ENCODE measurements at places on chromosomes 1 and 21. TPM values are rescaled to one million over a fixed set of nuclear protein-coding genes. Genes with fewer than 3 reads are reported as not detected.

PROK1 gene
- not detected for total RNA-seq

ZNF695 gene
- 15.1 TPM for total RNA-seq

KIAA0040 gene
- 2.4 TPM for total RNA-seq

TNFAIP8L2 gene
- not detected for total RNA-seq

- no peak for DNase-seq
These were observed 20.6 kb downstream of the ADORA1 start for GRCh38 chr1:203148127-203148526.

DNA sequence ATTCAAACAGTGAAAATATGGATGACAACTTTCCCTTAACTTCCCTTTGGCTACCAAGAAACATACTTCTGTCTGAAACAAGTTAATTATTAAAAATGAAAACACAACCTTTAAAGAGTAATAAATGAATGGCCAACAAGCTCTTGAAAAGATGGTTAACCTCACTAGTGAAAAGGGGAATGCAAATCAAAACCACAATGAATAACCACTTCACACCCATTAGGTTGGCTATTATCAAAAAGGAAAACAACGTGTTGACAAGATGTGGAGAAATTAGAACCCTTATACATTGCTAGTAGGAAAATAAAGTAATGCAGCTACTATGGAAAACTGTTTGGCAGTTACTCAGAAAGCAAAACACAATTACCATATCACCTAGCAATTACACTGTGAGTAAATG is 14.1 kb downstream of the COP1 start:
- DNase-seq: no peak

DNA sequence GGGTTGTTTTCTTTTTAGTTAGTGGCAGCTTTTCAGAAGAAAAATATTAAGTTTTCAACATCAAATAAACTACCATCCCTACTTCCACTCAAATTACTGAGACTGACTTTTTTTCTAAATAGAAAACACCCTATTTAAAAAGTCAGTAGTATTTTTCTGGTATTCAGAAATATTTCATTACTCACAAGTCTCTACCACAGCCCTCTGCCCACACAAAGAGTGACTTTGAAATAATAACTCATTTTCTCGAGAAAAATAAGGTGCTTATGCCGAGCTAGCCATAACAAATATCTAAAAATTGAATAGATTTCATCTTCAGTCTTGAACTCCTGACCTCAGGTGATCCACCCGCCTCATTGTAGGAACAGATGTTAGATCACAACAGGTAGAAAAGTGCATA is 41.8 kb upstream of the USP25 start:
- no peak for DNase-seq

DNA sequence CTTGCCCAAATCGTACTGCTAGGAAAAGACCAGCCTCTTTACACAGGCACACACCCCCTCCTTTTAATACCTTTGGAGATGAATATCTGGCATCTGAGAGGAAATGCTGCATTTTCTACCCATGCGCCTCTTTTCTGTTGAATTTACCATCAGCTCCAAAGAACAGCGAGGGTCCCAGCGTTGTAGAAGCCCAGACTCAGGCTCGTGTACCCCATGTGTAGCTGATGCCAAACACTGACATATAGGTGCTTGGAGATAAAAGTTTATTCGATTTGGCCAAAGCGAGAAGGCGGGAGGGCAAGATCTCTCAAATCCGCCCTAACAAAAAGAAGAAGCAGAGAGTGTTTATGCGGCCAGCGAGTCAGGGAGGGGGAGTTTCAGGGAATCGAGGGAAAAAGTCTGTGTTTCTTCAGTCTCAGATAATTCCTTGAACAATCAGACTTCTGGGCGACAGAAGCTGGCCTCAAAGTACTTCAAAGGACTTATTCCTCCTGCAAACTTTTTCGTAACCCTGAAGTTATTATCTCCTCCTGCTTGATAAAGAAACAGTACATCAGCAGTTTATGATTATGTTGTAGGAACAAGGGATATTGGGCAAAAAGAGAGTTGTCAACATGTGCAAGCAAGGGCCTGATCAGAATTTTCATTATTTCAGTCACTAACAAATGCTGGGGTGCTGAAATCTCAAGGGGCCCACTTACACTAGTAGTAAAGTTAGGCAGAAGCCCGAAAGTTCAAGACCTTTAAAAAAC is 642 bp upstream of the CREG1 start:
- DNase-seq: no peak

DNA sequence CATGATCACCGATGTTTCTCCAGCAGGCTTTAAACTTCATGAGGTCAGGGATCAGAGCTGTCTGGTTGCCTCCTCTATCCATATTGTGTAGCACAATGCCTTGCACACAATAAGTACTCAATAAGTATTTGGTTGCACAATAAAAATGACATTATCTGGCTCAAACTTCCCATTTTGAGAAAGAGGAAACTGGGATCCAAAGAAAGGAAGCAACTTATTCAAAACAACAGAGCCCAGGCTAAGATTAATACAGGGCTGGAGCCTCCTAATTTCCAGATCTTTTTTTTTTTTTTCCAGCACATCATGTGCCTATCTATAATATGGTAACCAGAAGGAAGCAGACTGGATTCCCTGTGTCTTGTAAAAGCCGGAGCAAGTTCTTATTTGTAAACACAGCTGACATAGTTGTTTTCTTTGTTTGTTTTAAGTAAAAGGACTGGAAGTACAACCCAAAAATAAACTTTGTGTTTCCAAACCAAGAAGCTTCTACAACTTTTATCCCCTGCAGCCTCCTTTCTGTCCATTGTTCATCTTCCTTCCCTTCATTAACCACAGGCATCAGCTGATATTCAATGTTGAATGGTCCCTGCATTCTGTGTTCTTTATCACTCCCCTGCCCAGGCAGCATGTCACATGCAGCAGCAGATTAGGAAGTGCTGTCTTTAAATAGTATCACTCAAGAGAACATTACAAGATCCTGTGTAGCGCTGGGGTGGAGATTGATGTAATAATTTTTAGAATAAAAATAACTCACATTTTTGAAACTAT is 71.2 kb upstream of the HOOK1 start:
- DNase-seq: no peak

GRCh38 chr1:2468041-2468472 is 8.0 kb upstream of the PLCH2 start:
- DNase-seq: peak; percentile 71

GRCh38 chr1:151574575-151575529 is 34.7 kb downstream of the TUFT1 start:
- no peak for DNase-seq

GRCh38 chr21:42451941-42452340 is 44.1 kb downstream of the RSPH1 start:
- no peak for DNase-seq

GRCh38 chr1:58584082-58584895 is 7.2 kb upstream of the TACSTD2 start:
- DNase-seq: no peak
